SHP77 treated with DMSO at 0.1 percent for 48 hours (cell line): ENCODE measurements at places on chromosomes 12 and 14.

GRCh38 chr12:78155546-78155945, 324.9 kb downstream of the NAV3 start:
- DNase-seq = no peak

GRCh38 chr12:13740149-13740545, 241.3 kb downstream of the GRIN2B start:
- no peak for DNase-seq

DNA sequence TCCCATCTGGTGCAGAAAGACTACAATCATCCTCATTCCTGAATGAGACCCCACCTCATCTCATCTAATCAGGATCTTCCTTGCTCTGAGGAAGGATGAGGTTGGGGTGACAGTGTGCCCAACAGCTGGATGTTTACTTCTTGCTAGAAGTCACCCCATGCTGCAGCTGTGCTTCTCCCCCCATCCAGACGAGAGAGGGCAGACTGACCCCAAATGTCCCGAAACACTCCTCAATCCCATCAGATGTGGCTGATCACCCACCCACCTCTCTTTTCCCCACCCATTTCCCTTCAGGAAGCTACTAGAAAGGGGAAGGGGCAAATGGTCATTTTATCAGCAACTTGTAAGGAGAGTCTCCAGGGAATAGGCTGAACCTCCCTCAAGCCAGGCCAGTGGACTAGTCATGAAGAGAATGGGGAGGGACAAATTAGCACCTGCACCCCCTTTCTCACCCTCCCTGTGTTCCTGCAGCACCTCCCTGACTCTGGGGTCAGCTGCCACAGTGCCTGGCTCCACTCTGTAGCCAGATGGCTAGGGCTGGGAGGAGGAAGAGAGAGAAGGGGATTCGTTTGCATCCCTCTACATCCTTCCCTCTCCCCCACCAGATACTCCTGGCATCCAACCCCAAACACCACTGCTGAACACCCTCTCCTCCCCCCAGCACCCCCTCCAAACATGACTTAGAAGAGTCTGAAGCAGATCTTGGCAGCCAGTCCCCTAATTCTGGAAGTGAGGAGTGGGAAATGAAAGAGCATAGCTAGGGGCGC, 2.8 kb upstream of the BAZ2A start:
- no peak for DNase-seq

- no peak for DNase-seq
These were observed 176.1 kb downstream of the DAD1 start for GRCh38 chr14:22412926-22413411.

- DNase-seq = no peak
These were observed 64.9 kb downstream of the FRMD6 start for GRCh38 chr14:51716610-51717009.

DNA sequence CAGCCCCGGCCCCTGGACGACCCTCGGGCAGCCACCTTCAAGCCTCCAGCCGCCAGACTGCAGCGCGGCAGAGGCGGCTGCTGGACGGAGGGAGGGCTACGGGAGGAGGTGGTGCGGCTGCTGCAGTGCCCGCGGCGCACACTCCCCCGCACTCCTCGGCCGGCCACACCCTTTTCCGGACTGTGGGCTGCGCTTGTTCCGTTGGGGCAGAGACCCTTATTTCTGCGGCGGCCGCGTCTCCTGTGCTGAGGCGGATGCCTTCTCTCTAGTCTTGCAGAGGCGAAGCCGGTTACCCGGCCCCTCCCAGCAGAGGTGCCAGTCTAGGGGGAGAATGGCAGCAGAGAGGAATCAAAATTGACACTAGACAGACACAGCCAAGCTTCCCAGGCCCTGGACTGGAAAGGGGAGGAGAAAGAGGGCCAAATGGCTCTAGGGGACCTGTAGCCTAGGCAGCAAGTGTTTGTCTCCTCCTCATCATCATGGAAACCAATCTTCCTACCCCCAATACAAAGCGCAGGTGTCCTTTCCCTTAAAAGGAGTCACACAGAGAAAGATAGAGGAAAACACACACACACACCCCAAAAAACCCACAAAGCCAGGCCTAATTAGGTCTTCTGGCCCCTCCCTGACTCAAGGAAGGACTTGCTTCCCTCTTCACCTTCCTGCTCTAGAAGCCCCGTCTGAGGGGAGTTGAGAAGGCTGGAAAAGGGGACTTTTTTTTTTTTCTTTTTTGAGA, 1.3 kb downstream of the ESYT1 start:
- peak; percentile 31 for DNase-seq

DNA sequence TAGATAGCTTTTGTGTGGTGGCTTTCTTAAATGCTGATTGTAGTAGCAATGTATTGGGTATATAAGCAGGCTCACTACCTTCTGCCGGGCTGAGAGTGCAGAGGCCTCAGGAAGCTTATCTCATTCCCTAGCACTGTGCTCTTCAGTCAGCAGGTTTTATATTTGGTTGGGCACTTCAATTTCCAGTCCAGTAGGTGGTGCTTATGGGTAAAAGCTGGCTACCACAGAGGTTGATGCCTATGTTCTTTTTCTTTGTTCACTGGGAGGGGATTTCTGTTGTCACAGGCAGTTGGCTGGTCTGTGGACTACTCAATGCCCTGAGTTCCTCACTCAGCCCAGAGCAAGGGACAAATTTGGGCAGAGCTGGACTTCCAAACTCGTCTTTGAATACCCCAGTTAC, 43.0 kb upstream of the GLIPR1 start:
- DNase-seq = no peak

DNA sequence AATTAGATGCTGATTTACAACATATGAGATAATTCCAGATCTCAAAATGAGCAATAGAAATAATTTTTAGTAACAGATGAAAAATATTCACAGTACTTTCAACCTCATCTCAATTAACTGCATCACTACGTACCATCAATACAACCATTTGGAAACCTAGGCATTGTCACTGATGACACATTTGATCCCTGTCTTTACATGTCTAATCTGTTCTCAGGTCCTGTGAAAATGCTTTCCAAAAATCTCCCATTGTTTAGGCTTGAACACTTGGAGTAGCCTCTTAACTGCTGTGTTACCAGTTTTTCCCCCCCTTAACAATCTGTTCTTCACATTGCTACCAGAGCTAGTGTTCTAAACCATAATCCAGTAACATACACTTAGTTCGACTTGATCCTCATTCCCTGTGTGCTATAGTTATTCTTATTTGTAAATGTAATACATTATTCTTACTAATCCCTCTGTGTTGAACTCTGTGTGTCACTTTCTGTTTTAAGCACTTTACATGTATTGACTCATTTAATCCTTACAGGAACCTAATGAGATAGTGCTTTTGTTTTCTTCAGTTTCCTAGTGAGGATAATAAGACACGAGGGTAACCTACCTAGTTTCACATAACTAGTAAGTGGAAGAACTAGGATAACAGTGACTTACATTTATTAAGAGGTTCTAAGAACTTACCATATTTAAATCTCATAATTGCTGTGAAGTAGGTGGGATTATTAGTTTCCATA, 41.7 kb downstream of the LARP4 start:
- DNase-seq = no peak

DNA sequence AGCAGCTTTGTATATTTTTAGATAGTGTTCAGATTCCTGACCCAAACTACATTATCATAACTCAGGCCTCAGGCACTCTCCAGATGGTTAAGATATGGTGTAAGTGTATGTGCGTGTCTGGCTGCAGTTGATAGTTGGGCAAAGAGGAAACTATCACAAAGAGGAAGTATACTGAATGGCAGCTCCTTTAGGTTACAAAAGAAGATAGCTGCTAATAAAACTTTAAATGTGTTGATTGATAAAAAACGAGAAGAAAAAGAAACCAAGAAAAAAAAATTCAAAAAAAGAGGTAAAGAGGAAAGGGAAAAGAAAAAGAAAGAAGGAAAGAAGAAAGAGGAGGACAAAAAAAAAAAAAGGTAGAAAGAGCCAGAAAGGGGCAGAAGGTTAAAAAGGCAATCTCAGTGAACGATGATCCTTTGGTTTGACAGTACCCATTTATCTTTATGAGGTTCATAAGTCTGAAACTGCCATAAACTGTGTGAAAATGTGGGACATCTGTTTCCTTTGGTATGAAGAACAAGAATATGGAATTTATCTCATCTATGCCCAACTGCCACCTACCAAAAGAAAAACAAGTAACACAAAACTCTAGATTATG, 42.2 kb downstream of the TAOK3 start:
- DNase-seq = no peak

- DNase-seq = no peak
These were observed 294.9 kb downstream of the FOXN3 start for GRCh38 chr14:89121968-89122620.

DNA sequence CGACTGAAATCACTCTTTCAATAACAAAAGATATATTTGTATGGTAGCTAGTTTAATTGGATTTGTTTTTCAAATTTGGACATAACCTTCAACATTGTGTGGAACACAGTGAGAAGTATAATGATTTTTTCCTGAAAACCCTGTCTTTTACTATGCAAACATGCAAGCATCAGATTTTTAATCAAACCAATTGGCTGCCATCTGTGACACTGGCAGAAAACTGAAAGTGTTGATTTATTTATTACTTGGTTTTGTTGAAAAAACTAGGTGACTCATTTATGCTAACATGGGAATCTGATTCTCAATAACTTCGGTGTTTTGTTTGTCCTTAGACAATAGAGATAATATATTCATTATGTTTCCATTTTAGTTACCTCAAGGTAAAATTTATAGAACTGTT, 82.0 kb downstream of the NTS start:
- DNase-seq = peak; percentile 46

DNA sequence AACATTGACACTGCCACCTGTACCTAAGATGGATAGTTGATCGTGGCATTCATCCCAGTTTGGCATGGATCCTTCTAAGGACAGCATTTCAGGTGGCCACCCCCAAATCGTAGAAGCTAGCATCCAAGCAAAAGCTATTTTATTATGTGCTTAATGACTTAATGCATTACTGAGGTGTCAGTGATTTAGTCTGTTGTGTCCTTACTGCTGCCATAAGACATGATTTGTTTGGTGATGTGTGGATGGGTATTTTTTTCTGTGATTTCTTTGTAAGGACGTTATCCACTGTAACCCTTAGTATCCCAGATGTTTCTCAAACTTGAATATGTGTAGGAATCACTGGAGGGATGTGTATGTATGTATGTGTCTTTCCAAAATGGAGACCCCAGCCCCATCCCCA, 81.2 kb upstream of the EVL start:
- no peak for DNase-seq

DNA sequence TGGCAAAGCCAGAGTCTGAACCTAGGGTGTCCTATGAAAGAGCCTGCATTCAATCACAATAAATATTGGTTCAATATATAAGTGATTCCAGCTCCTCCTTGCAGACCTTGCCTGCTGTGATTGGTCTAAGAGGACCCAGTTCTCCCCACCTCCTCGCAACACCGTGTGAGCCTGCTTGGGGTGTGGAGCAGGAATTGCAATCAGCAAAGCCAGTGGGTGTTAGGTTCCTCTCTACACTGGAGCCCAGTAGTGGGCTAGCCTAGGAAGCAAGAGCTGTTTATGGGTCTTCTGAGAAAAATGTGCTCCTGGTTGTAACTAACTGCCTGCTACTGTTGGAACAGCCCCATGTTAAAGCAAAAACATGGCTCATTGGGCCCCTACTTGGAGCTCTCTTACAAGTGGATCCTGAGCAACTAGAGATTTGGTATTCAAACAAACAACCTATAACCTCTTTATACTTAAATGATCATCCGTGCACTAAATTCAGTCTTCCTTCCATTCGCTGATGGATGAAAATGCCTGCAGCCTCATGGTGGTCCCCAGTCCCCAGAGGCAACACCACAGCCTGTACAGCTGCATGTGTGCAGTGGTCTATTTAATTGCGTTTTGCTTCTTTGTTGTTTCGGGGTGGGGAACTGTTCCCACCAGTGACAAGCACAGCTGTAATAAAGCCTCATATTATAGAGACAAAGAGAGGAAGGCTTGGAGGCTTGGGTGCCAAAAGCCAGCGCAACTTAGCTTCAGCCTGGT, 3.7 kb upstream of the SELPLG start:
- no peak for DNase-seq
